ENCODE measurements at places on chromosomes 4 and X. TPM values are rescaled to one million over a fixed set of nuclear protein-coding genes. Genes with fewer than 3 reads are reported as not detected.

DNA sequence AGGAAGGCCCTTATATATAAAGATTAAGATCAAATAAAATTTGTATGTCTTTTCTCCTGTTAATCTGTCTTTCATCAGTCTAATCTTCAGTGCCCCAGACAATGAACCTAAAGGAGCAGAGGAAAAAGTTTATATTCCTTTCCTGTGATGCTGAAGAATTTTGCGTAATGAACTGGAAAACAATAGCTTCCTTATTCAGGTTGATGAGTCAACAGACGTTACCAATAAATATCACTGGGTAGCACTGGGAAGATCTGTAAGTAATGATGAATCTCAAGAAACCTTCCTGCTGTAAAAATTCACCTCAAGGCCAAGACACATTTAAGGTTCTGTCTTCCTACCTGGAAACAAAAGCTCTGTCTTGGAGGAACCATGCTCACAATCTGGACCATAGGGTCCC lies 25.5 kb downstream of the CDKN2AIP start:
- no peak for DNase-seq

DNA sequence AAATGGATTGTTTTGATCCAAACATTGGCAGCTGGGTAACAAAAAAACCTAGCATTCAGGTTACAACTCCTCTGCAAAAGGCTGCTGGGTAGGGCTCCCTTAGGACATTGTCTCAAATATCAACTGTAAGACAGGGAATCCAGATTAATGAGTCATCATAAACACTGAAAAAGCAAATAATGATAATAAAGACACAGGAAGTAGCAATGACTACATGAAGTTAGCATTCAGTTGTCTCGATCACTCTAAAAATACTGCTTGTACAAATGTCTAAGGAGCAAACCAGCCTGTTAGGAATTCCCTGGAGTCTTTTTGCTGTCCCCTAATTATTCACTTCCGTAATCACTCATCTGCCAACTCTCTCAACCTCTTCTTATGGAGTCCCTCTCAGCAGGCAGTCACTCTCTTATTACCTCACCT lies 259.2 kb downstream of the GPC3 start:
- no peak for DNase-seq

GRCh38 chrX:45669715-45670340 lies 469.2 kb upstream of the DIPK2B start:
- DNase-seq, result no peak

DNA sequence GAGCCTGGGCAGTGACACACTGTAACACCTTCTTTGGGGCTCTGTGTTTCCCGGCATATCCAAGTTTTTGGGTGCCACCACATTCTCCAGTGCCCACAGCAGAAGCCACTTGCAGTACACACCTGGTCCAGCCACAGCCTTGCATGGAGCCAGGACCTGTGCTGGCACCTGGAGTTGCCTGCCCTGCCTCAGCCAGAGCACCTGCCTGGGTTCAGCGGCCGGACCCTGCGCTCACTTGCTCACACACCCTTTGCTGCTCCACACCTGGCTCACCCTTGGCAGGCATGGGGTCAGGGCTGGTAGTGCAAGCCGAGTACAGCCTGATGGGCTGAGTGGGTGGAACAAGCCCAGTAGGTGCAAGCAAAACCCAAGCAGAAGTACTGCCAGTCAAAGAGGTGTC lies 1511.1 kb downstream of the TECRL start:
- no peak for DNase-seq

- DNase-seq, result peak; percentile 92
Observed at GRCh38 chrX:135973548-135974278, at the start of gene MMGT1. Gene MMGT1 (minus strand): TSS chrX:135973988. CDS start chrX:135973675, 313 bp downstream.

- no peak for DNase-seq
Observed at GRCh38 chr4:80045786-80046185, 27.2 kb downstream of the ANTXR2 start.

GRCh38 chr4:110480031-110480549 lies 4.1 kb downstream of the ENPEP start:
- no peak for DNase-seq

GRCh38 chrX:9794495-9794894 lies 8.3 kb downstream of the SHROOM2 start:
- DNase-seq, result no peak

DNA sequence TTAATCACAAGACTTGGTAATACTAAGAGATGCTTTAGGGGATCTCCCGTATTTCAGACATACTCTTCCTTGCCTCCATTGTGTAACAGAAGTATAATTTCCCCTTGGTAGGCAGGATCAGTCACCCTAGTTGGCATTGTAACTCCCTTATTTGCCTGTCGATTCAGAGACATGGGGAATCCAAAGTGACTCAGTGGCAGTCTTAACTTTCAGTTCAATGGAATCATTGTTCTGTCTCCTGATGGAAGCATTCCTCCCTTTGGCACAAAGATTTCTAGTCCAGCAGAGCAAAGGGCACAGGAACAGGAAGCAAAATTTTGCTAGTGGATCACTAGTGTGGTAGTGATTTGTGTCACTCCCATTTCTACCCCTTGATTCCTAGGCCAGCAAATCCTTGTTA lies 80.4 kb downstream of the DCUN1D4 start:
- no peak for DNase-seq

- DNase-seq, result no peak
Observed at GRCh38 chr4:84780719-84781118, 185.8 kb downstream of the WDFY3 start.

JCHAIN gene
- total RNA-seq, result 1.3 TPM

ZNF81 gene
- 6.1 TPM for total RNA-seq

RAB40A gene
- total RNA-seq, result not detected

CCKAR gene
- not detected for total RNA-seq

ATXN3L gene
- not detected for total RNA-seq
